ENCODE measurements at places on chromosomes 7 and 10. TPM values are rescaled to one million over a fixed set of nuclear protein-coding genes. Genes with fewer than 3 reads are reported as not detected.

The SLIT1 gene
- total RNA-seq, result not detected

The ANKRD1 gene
- 1.6 TPM for total RNA-seq

The PRLHR gene
- not detected for total RNA-seq

The TMEM176A gene
- 0.54 TPM for total RNA-seq

The PRKG1 gene
- 13.7 TPM for total RNA-seq

The ADAM22 gene
- total RNA-seq, result 0.19 TPM

The CCDC136 gene
- total RNA-seq, result 0.62 TPM

The FAM25G gene
- not detected for total RNA-seq

The CACNB2 gene
- 0.15 TPM for total RNA-seq

Measured in cardiac ventricle fibroblast (primary cell).